GM03348 (cell line): ENCODE measurements at places on chromosomes 6 and 20.

GRCh38 chr20:32474009-32474716, 111.0 kb downstream of the NOL4L start:
- no peak for DNase-seq

GRCh38 chr6:90194371-90194841, 102.2 kb downstream of the BACH2 start:
- DNase-seq, result peak; percentile 46

- peak; percentile 78 for DNase-seq
These were observed 26.1 kb downstream of the LOC128125822 start for GRCh38 chr6:63598049-63599036.

DNA sequence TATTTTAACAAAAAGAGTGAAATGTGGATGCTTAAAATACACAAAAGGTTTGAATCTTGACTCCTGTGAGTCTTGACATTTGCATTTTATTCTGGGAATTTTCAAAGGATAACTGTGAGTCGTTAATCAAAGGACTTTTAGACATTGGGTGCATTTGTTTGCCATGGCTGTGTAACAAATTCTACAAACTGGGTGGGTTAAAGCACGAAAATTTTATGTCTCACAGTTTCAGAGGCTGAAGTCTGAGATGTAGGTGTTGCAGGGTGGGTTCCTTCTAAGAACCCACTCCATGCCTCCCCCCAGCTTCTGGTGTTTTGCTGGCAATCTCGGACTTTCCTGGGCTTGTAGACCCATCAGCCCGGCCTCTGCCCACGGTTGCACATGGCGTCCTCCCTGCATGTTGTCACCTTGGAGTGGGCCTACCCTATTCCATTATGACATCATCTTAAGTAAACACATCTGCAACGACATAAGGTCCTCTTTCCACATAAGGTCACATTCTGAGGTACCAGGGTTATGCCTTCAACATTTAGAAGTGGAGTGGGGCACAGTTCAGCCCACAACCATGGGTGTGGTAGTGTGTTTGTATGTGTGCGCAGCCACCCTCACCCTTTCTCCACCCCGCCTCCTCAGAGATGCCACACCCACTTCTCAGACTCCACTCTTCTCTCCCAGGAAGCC, 113.1 kb downstream of the FOXA2 start:
- no peak for DNase-seq

- no peak for DNase-seq
These were observed 391.8 kb downstream of the CDC5L start for GRCh38 chr6:44779130-44779826.

DNA sequence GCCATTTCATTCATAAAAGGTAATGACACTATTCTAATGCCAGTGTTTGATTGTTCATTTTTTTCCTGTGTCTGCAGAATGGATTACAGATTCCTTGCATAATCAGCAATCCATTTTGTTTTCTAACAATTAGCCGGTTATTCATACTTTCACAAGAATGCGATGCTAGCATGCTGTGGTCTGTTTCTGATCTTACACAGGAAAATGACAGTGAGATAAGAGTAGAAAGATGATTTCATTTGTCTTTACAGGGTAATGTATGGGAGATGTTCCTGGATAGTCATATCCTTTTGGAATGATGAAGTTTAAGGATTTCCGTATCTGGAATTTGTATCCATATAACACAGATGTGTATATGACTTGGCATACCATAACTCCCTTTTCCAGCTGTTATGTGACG, 207.3 kb downstream of the FARS2 start:
- DNase-seq, result peak; percentile 40

- DNase-seq, result no peak
These were observed 13.6 kb upstream of the PPP1R16B start for GRCh38 chr20:38791940-38792339.

DNA sequence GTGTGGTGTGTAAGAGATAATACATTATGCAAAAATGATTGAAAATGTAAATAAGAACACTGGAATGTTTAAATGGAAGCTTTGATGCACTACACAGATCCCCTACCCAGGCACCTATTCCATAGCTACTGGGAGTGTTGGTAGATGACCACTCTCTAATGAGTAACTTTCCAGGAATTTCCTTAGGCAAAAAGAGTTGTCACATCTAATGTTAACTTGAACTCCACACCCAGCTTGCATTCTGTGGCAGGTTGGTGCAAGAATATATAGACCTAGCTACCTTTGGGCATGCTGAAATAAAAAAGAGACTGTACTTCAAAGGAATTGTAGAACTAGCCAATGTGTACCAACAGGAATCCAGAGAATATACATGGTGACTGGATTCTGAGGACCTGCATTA, 1254.2 kb upstream of the EYS start:
- DNase-seq, result no peak

DNA sequence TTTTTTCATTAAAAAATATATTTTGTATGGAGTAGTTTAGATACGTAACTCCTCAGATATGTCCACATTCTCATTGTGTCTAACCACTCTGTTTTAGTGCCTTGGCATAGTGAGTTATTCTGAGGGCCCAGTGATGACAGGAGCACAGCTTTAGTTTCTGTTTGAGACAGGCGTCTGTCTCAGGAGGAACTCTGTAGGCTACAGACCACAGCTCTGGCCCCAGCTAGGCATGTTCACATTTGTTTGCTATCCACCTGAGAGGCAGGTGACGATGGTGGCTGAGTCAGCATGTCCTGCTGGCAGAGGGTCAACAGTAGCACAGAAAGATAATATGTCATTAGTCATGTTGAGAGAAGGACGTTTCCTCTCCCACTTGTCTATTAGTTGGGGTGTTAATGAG, 16.3 kb downstream of the LRRC1 start:
- DNase-seq, result peak; percentile 66

- no peak for DNase-seq
These were observed 157.8 kb downstream of the MTHFD1L start for GRCh38 chr6:151023342-151023741.

GRCh38 chr6:134724771-134725340, 225.0 kb downstream of the ALDH8A1 start:
- no peak for DNase-seq

DNA sequence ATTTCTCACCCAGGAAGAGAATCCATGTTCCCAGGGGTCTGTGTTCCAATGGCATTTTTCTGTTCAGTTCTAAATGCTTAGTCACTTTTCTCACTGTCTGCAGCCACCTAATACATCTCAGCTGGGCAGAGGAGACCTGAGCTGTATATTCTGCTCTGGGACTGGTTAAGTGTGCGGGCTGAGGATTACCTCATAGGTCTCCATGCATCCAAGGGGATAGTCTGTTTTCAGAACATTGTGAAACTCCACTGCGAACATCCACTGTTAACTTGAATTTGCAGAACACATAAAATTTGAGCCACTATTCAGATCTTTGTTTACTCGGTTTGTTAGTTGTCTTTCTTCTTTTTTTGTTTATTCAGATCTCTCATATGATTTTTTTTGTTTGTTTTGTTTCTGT, 947.1 kb downstream of the TFAP2A start:
- DNase-seq, result peak; percentile 59

DNA sequence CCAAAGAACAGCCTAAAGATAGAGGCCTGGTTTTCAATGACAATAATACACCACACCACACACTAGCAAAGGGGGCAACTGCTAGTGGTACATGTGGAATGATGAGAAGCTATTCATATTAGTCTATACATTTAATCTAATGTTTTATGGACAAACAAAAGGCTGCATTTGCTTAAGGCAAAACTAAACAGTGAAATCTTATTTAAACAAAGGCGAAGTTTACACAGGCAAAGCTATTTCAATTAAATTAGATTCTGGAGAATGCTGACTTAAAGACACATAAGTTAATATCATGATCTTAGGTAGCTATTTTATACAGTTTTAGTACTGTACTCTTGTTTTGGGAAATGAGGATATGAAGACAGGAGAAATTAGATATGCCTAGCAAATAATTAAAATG, 53.9 kb upstream of the SIM1 start:
- no peak for DNase-seq
